ENCODE measurements at places on chromosomes 3 and 15.

DNA sequence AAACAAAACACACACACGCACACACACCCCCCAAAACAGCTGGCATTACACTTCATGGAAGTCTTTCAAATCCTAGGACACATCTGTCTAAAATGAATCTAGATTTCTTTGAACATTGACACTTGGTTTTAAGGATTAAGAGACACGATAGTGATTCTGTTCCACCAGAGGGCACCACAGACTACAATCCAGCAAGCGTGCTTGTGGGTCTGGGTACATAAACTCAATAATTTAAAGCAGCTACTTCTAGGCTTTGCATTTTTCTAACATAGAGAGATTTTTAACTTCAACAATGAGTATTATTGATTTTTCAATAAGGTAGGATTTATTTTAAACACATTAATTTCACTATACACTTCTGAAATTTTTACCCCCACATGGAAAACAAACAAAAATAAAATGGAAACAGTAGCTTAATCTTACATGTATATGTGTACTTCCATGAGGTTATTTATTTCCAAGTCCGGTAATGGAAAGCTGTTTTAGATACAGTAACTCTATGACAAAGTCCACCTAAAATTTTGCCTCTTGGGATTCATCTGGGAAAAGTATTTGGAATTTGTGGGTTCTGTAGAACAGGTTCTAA, 564.0 kb upstream of the TGFBR2 start:
- peak; percentile 8 for DNase-seq

DNA sequence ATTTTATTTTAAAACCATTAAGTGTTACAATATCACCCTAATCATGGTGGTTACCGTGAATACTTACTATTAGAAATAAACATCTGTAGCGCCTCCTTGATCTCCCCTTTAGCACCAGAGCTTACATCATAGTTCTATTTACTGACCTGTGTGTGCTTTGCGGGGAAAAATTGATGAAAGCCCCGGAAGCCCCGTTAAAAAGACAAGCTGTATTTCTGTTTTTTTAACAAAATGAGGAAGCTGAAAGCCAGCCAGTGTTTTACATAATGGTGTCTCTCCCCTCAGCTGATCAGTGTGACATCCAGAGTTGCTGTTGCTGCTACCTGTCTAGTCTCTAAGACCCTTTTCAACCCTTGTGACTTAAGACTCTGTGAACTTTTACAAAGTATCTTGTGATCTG, 100.8 kb downstream of the OPA1 start:
- no peak for DNase-seq

GRCh38 chr3:79154865-79155264, 612.9 kb downstream of the ROBO1 start:
- no peak for DNase-seq

GRCh38 chr15:51770902-51771301, 19.5 kb downstream of the TMOD2 start:
- DNase-seq: no peak

GRCh38 chr3:177460047-177460446, 262.8 kb upstream of the TBL1XR1 start:
- DNase-seq: peak; percentile 69

DNA sequence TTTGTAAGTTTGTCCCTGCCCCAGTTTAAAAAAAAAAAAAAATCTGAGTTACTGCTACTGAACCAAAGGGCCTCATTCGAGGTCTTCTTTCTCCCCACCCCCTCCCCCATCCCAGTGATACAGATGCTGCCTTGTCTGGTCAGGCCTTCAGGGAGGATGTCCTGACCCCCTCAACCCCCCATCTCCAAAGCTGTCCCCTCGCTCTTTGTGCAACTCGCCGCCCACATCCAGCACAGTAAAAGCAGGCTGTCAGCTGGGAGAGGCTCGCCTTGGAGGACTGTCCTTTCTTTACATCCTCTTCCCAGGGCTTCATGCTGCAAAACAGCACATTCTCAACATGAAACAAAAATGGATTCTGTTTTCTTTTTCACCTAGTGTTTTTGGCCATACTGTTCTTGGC, 133.4 kb downstream of the VGLL4 start:
- no peak for DNase-seq

DNA sequence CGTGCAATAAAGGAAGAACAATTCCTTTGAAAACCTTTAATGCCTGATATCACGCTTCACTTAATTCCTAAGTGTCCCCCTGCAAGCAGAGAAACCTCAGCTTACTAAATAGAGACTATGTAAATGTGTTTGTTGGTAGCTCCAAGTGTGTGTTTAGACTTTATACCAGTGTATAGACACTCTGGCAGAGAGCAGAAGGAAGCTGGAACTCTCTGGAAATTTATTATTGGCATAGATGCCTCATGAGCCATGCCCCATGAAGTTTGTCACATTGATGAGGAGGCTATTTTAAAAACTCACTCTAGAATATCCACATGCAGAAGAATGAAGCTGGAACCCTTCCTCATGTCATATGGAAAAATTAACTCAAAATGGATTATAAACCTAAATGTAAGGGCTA, 99.9 kb downstream of the THRB start:
- no peak for DNase-seq

Data from NCI-H1105 (cell line).